HS-5 (cell line): ENCODE measurements at places on chromosomes 3 and 15.

DNA sequence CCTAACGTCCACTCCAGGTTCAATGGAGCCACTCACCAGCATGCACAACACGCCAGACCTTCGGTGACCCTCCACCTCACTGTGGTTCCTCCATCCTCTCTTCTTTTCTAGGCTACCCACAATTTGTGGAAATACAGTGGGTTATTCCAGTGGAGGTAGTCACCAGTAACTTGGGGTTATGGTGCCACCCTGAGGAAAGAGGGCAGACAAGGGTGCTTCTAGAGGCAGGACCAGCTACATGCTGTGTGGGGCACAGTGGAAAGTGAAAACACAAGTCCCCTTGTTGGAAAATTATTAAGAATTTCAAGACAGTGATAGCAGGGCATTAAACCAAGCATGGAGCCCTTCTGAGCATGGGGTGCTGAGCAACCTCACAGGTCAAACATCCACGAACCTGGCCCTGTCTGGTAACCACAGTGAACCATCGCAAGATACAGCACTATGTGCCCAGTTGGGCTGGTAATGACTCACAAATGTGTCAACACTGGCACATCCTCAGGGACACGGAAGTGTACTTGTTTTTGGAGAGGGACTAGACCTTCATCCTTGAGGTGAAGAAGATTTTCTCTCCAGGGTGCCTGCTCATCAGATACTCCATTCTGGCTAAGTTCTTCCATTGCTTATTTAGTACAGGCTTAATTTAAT lies 166.7 kb downstream of the STT3B start:
- peak; percentile 10 for DNase-seq

GRCh38 chr3:38127611-38128302 lies 9.2 kb downstream of the ACAA1 start:
- no peak for DNase-seq

DNA sequence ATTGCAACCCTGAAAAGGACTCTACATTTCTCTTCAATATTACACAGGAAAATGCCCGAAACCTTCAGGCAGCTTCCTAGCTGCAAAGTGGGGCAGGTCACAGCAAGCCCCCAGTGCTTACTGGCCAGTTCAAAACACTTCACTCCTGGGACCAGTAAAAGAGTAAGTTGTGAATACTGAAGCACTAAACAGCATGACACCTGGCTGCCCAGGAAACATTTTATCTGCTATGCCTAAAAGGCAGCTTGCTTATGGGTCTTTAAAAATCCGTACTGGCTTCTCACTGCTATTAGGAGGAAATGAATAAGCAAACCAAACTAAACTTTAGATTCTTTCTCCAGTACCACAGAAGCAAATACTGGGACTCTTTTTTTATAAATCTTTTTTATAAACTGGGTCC lies 457.9 kb upstream of the ALCAM start:
- peak; percentile 16 for DNase-seq

DNA sequence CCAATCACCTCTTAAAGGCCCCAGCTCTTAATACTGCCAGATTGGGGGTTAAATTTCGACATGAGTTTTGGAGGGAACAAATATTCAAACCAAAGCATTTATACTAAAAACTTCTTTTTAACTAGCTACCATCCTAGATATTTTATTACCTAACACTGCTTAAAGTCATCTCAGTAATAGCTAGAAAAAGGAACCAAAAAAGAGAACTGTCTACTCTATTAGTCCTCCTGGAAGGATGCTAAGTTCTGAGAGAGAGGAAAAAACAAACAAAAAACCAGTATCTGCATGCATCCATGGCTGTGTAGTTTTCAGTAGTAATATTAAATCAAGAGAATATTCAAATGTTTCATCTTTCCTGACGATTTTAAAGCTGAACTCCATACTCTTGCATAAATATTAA lies 5.8 kb downstream of the CPOX start:
- no peak for DNase-seq
